Calu3 (cell line): ENCODE measurements at places on chromosomes 1 and 21.

DNA sequence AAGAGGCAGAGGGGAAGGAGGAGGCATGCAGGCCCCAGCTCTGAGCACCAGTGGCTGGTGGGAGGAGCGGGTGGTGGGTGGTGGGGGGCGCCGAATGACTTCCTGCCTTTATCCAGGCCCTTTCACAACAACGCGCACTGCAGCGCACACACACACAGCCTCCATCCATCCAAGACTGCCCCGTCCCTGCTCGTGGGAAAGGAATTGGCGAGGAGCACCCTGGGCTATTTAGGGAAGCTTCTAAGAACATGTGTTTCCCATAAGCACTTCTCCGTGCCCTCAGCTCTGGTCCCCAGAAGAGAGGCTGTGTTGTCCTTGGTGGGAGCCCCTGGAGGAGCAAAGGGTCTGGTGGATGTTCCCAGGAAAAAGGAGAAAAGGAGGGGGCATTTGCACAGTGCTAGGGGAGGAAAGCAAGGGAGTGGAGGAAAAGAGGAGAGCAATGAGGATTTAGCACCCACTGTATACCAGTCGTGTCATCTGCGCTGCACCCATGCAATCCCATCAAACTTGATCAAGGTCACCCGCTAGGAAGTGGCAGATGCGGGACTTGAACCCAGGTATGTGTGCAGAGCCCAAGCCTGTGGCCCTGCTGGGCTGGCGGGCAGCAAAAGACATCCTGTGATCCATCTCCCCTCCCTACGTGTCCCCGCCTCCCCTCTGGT, 28.1 kb downstream of the EPHA2 start:
- DNase-seq, result no peak

DNA sequence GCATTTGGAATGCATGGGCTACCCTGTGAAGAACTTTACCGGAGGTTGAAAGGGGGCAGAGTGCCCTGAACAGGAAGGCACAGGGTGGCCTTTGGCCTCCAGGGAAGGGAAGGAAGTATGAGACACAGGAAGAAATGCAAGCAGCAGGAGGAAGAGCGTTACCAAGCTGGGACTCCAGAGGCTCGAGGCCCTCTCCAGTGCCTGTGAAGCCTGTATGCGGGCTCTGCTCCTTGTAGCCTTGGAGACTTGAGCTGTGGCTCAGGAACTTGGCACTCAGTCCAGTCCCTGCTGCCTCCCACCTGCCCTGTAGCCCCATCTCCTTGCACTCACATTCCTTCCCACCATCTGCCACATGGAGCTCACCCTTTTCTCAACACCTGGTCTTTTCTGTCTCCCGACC, 33.5 kb upstream of the RNF19B start:
- DNase-seq, result no peak

GRCh38 chr1:198681831-198682759, 43.3 kb downstream of the PTPRC start:
- peak; percentile 66 for DNase-seq

DNA sequence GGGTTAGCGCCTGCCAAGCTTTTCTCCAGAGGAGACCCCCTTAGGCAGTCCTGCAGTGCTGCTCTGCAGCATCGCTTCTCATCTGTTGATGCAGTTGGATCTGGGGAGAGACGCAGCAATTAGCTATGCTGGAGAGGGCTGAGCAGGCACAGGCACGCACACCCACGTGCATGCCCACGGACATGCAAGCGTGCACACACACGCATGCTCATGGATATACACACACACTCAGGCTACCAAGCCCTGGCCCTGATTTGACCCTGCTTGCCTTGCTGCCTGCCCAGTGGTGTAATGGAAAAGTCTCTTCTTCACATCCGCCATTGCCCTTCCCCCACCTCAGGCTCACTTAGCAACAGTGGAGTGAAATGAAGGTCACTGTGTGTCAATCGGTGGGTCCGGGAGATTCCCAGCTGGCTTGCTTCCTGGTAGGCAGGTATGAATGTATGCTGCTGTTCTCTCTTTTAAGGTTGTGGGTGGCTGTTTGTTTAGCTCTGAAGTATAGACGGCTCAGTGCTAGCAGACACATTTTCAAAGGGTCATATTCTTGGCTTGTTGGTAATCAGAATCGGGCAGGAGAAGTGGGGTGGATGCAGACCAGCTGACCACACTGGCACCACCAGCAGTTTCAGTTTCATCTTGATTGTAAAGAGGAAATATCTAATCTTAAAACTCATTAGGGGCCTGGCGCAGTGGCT, 9.5 kb downstream of the ATP1B1 start:
- DNase-seq, result peak; percentile 96

DNA sequence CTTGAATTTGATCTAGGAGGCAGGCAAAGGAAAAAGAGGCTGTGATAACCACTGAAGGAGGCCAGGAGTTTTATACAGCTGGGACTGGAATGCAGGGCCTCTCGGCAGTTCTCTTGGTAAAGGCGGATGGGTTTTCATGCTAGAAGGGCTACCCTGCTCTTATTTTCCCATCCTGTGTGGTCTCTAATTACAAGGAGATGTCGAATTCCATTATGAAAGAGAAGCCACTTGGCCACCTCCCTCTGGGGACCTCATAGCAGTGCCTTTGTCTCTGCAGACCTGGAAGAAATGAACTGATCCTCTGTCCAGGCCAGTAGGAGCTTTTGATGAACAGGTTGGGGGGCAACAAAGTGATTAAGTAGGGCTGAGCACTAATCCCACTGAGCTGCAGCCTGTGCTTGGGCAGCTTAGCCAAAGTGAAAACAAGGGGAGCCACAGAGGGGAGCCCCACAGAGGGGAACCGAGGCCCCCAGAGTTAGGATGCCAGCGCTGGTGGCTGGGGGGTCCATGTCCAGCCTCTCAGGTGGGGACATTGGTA, 42.2 kb upstream of the BCAR3 start:
- no peak for DNase-seq

DNA sequence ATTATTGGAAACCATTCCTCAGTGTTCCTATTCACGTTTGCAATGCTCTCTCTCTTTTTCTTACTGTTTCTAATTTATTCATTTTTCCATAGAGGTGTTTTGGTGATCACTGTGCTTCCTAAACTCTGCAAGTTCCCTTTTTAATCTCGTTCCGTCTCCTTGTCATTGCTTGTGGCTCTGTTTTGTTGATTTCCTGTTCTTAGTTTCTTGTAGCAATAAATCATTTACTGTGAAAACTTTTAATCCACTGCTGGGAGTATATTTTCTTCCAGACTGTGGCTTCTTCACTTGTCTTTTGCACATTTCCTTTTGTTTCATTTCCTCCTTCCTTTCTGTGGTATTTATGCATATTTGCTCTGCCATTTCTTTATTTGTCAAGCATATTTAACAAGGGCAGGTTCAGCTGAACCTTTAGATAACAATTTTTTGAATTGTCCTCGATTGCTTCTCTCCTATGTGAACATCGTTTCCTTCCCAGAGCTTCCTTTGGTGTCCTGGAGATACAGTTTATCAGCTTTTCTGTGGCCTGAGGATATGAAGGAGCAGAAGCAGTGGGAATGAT, 3.6 kb downstream of the B3GALT5 start:
- DNase-seq, result no peak

DNA sequence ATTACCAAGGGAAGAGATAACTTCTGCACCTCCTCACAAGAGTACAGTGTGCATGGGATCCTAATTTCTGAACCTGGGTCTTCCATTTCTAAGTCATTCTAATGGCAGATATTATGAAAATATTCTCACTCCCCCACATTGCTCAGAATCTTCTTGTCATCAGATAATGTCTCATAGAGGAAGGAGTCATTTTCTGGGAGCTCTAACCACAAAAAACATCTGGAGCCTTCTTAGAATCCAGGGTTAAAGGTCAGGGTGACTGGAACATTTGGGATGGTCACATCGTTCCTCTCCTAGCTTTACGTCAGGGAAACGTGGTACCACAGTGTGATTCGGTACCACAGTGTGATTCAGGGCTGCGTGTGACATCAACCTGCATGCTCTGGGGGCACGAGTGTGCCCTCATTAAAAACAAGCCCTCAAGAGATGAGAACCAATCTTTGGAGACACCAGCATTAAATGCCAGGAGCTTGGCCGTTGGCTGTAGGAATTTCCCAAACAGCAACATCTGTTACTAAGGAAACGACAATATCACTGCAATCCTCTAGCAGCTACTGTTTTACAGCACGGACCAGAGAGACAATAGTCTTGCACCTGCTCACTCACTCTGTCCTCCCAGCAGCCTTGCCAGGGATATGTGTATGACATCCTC, 179.1 kb downstream of the PSMG1 start:
- no peak for DNase-seq

GRCh38 chr1:194161591-194161990, 975.2 kb upstream of the B3GALT2 start:
- no peak for DNase-seq
